Choroid plexus epithelial cell (primary cell): ENCODE measurements at places on chromosomes 6 and 20.

DNA sequence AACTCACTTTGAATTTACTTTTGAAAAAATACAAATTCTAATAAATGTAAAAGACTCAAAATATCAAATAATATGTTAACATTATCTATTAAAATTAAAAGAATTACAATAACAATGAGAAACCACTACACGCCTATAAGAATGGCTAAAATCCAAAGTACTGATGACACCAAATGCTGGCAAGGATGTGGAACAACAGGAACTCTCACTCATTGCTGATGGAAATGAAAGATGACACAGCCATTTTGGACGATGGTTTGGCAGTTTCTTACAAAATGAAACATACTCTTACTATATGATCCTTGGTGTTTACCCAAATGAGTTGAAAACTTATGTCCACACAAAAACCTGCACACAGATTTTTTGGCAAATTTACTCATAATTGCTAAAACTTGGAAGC lies 15.6 kb upstream of the STX11 start:
- DNase-seq: no peak

- no peak for DNase-seq
These were observed 247.8 kb upstream of the CHD6 start for GRCh38 chr20:41865938-41866337.

DNA sequence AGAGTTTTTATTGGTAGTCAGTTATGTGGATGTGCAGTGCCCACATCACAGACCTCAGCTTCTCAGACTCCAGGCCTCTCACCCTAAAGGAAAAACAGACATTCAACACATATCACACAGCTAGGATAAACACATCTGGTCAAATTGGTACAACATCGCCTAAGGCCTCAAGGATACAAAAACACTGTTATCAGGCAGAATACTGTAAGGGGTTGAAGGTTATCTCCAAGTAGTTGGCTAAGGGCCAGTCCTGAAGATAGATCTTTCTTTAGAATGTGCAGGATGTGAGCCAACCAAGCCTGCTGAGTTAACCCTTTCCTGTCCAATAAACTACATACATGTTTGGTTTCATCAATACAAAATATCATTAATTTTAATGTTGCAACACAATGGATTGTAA lies 308.4 kb upstream of the GJE1 start:
- peak; percentile 10 for DNase-seq

- no peak for DNase-seq
These were observed 227.0 kb upstream of the PMEPA1 start for GRCh38 chr20:57936636-57937385.

DNA sequence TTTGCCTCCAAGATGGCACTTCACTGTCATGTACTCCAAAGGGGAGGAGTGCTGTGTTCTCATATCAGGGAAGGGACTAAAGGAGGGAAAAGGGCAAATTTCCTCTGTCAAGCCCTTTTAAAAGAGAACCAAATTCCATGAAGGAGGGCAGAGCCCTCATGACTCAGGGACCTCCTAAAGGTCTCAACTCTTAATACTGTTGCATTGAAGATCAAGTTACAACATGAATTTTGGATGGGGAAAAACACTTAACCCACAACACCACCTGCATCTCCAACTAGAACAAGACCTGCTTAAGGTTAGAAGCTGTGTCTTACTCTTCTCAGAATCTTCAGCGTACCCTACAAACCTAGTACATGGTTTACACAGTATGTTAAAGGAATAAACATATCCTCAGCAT lies 23.7 kb upstream of the FBXO30 start:
- no peak for DNase-seq

GRCh38 chr6:133549371-133549801 lies 308.2 kb downstream of the EYA4 start:
- DNase-seq: no peak

GRCh38 chr6:111087106-111087835 lies at the start of gene SLC16A10:
SLC16A10 (plus strand) TSS chr6:111087503; CDS start chr6:111087753, 250 bp downstream.
- DNase-seq: no peak

- DNase-seq: no peak
These were observed 611 bp downstream of the EPB41L2 start for GRCh38 chr6:131062241-131063027.
